Chondrocyte (in vitro differentiated cells): ENCODE measurements at places on chromosomes 5 and 9.
A peak's percentile ranks its signal among the peaks of the same experiment; 100 is the strongest.

DNA sequence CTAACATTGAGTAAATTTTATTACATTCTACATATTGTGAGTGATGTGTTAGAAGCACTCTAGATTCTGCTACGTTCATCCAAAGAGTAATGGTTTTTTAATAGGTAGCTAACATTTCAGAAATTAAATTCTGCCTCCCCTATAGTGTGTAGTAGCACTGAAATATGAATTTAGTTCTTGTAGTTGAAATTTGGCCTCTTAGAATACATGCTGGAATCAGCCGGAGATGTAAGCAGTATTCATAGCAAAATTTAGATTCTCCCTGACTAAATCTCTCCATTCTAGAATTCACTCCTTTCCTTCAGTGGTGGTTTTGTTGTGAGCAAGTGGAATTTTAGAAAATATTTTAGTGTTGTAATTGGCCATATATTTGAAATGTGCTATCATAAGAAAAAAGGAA lies 799.9 kb upstream of the CDH10 start:
- H3K27me3 ChIP-seq = no peaks in the 10 kb centered on the region
- DNase-seq = no peak
- no peak overlapping the region for H3K27ac ChIP-seq

DNA sequence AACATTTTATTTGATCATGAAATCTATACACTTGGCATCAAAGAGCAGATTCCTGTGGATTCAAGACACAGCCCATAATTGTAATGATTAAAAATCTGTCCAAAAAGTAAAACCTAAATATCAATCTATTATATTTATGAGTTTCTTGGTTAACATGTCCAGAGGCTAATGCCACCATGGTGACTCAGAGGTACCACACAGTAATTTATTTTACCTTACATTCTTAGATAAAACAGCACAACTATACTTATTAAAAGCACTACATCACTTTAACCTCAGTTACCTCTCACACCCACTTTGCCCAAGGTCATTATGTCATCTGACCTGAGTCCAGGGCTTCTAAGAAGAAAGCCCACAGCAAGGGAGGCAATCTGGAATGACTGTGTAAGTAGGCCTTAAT lies 519.2 kb downstream of the RASEF start:
- H3K36me3 ChIP-seq = no peaks in the 10 kb centered on the region
- H3K27ac ChIP-seq = no peak overlapping the region
- H3K4me1 ChIP-seq = no peaks in the 10 kb centered on the region
- H3K4me3 ChIP-seq = no peak overlapping the region
- no peaks in the 10 kb centered on the region for H3K27me3 ChIP-seq
- DNase-seq = no peak

DNA sequence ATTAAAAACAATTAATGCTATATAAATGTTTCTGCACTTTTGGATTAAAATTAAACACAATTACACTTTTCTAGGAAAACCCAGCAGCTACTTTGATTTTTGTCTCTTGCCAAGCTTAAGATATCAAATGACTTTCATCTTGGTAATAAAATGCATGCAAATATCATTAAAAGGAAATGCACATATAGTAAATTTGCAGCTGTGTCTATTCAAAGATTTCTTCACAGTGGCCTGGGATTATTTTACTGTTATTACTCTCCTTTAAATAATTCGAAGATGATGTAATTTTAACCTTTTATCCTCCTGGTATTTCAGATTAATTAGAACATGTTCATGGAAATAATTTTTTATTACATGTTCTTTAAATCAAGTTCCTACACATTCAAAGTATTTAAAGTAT lies 529.5 kb upstream of the RGMB start:
- no peaks in the 10 kb centered on the region for H3K27me3 ChIP-seq
- H3K27ac ChIP-seq = no peak overlapping the region
- peaks cover 2% of the 10 kb centered on the region for H3K36me3 ChIP-seq
- H3K4me1 ChIP-seq = no peaks in the 10 kb centered on the region
- DNase-seq = no peak
- no peak overlapping the region for H3K4me3 ChIP-seq

GRCh38 chr5:140207250-140207964 lies 32.4 kb downstream of the CYSTM1 start:
- H3K4me3 ChIP-seq = no peak overlapping the region
- peaks cover 6% of the 10 kb centered on the region for H3K36me3 ChIP-seq
- H3K4me1 ChIP-seq = no peaks in the 10 kb centered on the region
- H3K27me3 ChIP-seq = peaks cover 12% of the 10 kb centered on the region
- no peak overlapping the region for H3K27ac ChIP-seq

GRCh38 chr5:169190849-169191248 lies 110.1 kb downstream of the SLIT3 start:
- H3K27me3 ChIP-seq = no peaks in the 10 kb centered on the region
- peaks cover 35% of the 10 kb centered on the region for H3K4me1 ChIP-seq

GRCh38 chr5:158914008-158915000 lies 185.4 kb downstream of the EBF1 start:
- peaks cover 21% of the 10 kb centered on the region for H3K4me1 ChIP-seq
- H3K27me3 ChIP-seq = no peaks in the 10 kb centered on the region
- no peaks in the 10 kb centered on the region for H3K36me3 ChIP-seq

- H3K4me3 ChIP-seq = no peak overlapping the region
- no peak overlapping the region for H3K27ac ChIP-seq
- no peaks in the 10 kb centered on the region for H3K27me3 ChIP-seq
- no peaks in the 10 kb centered on the region for H3K36me3 ChIP-seq
Observed at GRCh38 chr9:34176089-34176488, 2.8 kb upstream of the UBAP1 start.

- no peak for DNase-seq
- H3K4me3 ChIP-seq = no peak overlapping the region
- no peak overlapping the region for H3K27ac ChIP-seq
Observed at GRCh38 chr9:37617832-37618231, 25.4 kb upstream of the TOMM5 start.

DNA sequence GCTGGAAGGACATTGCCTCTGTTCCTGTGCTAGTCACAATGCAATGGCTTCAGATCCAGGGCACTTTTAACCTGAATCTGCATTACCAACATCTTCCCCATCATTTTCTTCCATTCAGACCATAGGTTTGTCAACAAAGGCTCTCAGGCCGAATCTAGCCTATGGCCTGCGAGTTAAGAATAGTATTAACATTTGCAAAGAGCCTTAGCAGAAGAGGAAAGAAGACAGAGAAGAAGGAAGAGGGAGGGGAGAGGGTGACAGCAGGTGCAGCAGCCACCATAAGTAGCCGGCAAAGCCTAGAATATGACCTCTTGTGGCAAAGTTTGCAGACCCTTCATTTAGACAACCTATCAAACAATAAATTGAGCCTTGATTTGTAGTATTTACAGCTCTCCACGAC lies 32.6 kb downstream of the BARX1 start:
- H3K4me3 ChIP-seq = no peak overlapping the region
- H3K4me1 ChIP-seq = no peaks in the 10 kb centered on the region
- H3K36me3 ChIP-seq = no peaks in the 10 kb centered on the region
- peaks cover 27% of the 10 kb centered on the region for H3K27me3 ChIP-seq
- no peak for DNase-seq
- no peak overlapping the region for H3K27ac ChIP-seq

DNA sequence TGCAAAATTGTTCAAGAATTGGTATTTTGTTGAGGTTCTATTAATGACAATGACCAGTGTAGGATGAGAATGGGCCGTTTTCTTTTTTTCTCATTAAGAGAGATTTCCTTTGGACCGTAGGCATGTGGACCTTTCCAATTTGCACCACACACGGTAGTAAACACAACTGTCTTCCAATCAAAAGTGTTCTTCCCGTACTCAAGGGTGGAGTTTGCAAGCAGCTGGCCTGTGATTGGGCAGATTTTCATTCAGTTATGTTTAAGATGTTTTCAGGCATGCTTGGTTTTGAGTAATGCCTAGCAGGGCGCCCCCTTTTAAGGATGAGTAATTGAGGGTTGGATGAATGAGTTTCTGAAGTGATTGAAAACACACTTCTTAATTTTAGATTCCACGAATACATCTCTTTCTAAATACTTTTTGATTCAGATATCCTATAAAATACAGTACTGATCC lies 2.5 kb downstream of the KDM3B start:
- DNase-seq = no peak
- peak overlapping the region; percentile 98 for H3K27ac ChIP-seq
- H3K36me3 ChIP-seq = no peaks in the 10 kb centered on the region
- no peaks in the 10 kb centered on the region for H3K27me3 ChIP-seq
- peak overlapping the region; percentile 94 for H3K4me3 ChIP-seq

- DNase-seq = no peak
- no peaks in the 10 kb centered on the region for H3K36me3 ChIP-seq
- no peak overlapping the region for H3K27ac ChIP-seq
- no peak overlapping the region for H3K4me3 ChIP-seq
- peaks cover 18% of the 10 kb centered on the region for H3K4me1 ChIP-seq
Observed at GRCh38 chr5:77298146-77298545, 87.7 kb downstream of the PDE8B start.

DNA sequence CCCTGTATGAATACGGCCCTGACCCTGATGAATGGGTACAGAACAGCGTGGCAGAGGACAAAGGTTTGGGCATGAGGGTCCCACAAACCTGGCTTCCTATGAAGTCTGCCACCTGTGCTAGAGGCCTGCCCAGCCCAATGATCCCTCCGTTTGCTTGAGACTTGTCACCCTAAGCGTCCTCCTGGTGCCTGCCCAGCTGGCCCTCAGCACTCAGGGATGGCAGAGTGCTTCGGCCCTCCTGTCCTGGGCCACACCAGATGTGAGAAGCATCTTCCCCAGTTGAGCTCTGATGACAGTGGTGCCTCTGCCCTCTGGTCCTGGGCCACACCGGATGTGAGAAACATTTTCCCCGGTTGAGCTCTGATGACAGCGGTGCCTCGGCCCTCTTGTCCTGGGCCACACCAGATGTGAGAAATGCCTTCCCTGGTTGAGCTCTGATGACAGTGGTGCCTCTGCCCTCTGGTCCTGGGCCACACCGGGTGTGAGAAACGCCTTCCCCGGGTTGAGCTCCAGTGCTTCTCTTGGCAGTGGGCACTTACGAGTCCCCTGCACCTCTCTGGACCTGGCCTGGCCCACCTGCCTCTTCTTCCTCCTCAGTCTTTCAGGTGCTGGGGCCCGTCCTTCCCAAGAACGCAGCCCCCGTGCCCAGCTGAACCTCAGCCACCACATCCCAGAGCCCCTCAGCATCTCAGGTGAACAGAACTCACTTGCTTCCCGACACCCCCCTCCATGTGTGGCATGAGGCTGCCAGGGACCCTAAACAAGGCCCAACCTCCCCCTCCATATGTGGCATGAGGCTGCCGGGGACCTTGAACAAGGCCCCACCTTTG lies 253.1 kb upstream of the IRX1 start:
- peaks cover 2% of the 10 kb centered on the region for H3K27me3 ChIP-seq
- no peak overlapping the region for H3K4me3 ChIP-seq
- no peaks in the 10 kb centered on the region for H3K36me3 ChIP-seq
- no peaks in the 10 kb centered on the region for H3K4me1 ChIP-seq
- no peak overlapping the region for H3K27ac ChIP-seq

GRCh38 chr9:25048098-25048724 lies 502.5 kb upstream of the IZUMO3 start:
- no peaks in the 10 kb centered on the region for H3K27me3 ChIP-seq
- no peaks in the 10 kb centered on the region for H3K36me3 ChIP-seq
- no peaks in the 10 kb centered on the region for H3K4me1 ChIP-seq
- no peak overlapping the region for H3K4me3 ChIP-seq

DNA sequence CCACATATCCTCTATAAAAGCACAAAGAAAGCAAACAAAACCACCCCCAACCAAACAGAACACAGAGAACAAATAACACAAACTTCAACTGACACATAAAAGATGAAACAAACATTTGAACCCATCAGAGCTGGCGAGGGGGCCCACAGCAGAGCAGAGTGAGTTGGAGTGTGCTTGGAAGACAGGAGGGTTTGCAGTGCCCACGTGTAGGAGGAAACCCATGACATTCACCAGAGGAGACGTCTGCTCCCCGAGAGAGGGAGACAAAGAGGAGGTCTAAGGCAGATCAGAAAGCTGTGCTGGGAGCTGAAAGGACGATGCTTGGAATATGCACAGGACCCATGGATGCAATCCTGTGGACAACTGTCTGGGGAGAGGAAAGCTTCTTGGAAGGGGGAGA lies 27.0 kb downstream of the MRPL36 start:
- H3K27me3 ChIP-seq = peaks cover 21% of the 10 kb centered on the region
- H3K4me1 ChIP-seq = no peaks in the 10 kb centered on the region
- no peaks in the 10 kb centered on the region for H3K36me3 ChIP-seq
- no peak overlapping the region for H3K27ac ChIP-seq
- DNase-seq = no peak
- no peak overlapping the region for H3K4me3 ChIP-seq

- H3K4me1 ChIP-seq = no peaks in the 10 kb centered on the region
- no peak for DNase-seq
- H3K36me3 ChIP-seq = no peaks in the 10 kb centered on the region
Observed at GRCh38 chr5:122192497-122193496, 63.5 kb downstream of the ZNF474 start.

DNA sequence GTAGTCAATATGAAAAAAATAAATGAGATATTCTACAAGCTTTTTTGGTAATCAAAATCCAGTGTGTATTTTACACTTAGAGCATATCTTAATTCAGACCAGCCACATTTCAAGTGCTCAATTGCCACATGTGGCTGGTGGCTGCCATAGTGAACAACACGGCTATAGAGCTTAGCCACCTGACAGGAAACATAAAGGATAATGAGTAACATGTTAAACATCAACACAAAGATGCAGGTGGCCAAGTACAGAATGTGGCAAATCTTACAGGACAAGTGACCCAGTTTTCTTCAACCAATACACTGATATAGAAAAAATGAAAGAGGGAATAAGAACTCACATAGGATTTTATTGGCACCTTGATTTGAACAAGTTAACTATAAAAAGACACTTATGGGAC lies 61.4 kb downstream of the KIF24 start:
- no peaks in the 10 kb centered on the region for H3K27me3 ChIP-seq
- DNase-seq = no peak
- H3K4me3 ChIP-seq = no peak overlapping the region

GRCh38 chr5:61496446-61496845 lies 164.4 kb downstream of the ZSWIM6 start:
- H3K4me1 ChIP-seq = no peaks in the 10 kb centered on the region
- H3K27me3 ChIP-seq = no peaks in the 10 kb centered on the region
- H3K4me3 ChIP-seq = no peak overlapping the region

- no peak overlapping the region for H3K27ac ChIP-seq
- DNase-seq = no peak
- peaks cover 15% of the 10 kb centered on the region for H3K4me1 ChIP-seq
Observed at GRCh38 chr5:120874081-120874862, 410.2 kb downstream of the PRR16 start.

DNA sequence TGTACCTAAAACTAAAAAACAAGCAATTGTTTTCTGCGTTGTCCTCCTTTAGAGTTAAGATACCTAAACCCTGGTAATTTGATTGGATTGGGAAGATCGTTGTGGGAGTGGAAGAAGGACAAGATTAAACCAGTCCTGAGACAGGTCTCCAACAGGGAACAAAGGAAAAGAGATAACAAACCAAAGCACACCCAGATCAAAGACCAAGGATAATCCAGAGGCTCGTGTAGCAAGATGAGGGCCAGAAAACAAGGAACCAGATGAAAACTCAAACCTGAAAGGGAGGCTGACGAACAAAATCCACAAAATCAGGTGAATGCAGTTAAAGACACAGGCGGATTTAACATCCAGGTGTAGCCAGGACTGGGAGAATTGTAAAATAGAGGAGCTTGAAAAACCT lies 618.1 kb downstream of the SLCO4C1 start:
- no peak overlapping the region for H3K4me3 ChIP-seq
- H3K27me3 ChIP-seq = peaks cover 17% of the 10 kb centered on the region
- H3K4me1 ChIP-seq = peaks cover 2% of the 10 kb centered on the region
- DNase-seq = no peak
- H3K36me3 ChIP-seq = no peaks in the 10 kb centered on the region

GRCh38 chr5:93642526-93642925 lies 59.5 kb downstream of the NR2F1 start:
- no peak for DNase-seq
- H3K27ac ChIP-seq = no peak overlapping the region
- H3K27me3 ChIP-seq = no peaks in the 10 kb centered on the region
- no peaks in the 10 kb centered on the region for H3K36me3 ChIP-seq
- no peak overlapping the region for H3K4me3 ChIP-seq
- peaks cover 2% of the 10 kb centered on the region for H3K4me1 ChIP-seq
